ENCODE measurements at places on chromosomes 6 and 20.

DNA sequence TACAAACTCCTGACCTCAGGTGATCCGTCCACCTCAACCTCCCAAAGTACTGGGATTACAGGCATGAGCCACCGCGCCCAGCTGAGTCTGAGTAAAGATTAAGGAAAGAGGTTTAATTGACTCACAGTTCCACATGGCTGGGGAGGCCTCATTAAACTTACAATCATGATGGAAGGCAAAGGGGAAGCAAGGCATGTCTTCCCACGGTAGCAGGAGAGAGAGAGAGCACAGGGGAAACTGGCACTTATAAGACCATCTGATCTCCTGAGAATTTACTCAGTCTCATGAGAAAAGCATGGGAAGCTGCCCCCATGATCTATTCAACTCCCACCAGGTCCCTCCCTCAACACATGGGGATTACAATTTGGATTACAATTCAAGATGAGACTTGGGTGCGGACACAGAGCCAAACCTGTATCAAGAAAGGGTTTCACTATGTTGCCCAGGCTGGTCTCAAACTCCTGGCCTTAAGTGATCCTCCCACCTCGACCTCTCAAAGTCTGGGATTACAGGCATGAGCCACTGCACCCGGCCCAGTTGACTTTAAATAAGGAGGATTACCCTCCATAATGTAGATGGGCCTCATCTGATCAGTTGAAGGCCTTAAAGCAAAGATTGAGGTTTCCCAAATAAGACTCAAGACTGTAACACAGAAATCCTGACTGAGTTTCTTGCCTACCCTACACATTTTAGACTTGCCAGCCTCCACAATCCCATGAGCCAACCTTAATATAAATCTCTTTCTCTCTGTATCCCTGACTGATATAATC lies 13.1 kb upstream of the PEX7 start:
- no peak for DNase-seq

DNA sequence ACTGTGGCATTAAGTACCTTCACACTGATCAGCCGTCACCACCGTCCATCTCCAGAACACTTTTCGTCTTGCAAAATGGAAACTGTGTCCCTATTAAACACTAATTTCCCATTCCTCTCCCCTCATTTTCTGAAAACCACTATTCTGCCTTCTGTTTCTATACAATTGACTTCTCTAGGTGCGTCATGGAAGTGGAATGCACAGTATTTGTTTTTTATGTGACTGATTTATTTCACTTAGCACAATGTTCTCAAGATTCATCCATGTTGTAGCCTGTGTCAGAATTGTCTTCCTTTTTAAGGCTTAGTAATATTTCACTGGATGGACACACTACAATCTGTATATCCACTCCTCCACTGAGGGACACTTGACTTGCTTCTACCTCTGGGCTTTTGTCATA lies 53.8 kb upstream of the PDE10A start:
- no peak for DNase-seq

GRCh38 chr6:163888030-163888819 lies 473.7 kb downstream of the QKI start:
- DNase-seq, result no peak

GRCh38 chr6:116008470-116009243 lies 52.0 kb downstream of the FRK start:
- peak; percentile 89 for DNase-seq

DNA sequence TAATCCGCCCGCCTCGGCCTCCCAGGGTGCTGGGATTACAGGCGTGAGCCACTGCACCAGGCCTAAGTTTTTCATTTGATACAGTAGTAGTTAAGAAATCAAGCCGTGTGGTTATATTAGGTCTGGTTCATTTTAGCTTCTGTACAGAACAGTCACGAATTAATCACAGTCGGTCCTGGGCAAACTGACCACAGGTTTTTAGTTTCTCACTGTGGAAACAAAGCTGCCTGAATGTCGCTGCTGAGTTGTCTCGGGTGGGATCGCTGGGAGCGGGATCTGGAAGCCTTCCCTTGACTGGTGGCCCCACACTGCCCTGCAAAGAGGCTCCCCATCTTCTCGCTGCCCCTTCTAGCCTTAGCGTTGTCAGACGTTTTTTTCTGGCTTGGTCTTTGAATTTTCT lies 18.6 kb downstream of the UCKL1 start:
- no peak for DNase-seq

Measured in endothelial cell of umbilical vein (primary cell).